ENCODE measurements at places on chromosomes 5 and 9.

GRCh38 chr9:82565188-82565969 lies 497.6 kb downstream of the RASEF start:
- H3K27ac ChIP-seq, result no peak overlapping the region
- no peak for DNase-seq

GRCh38 chr5:54867310-54867944 lies 118.0 kb downstream of the ESM1 start:
- H3K4me1 ChIP-seq, result no peaks in the 10 kb centered on the region
- H3K27me3 ChIP-seq, result no peaks in the 10 kb centered on the region
- DNase-seq, result no peak
- H3K4me3 ChIP-seq, result no peak overlapping the region

GRCh38 chr9:33162721-33163311 lies 4.3 kb downstream of the B4GALT1 start:
- DNase-seq, result peak; percentile 90
- peak overlapping the region; percentile 98 for H3K27ac ChIP-seq
- H3K4me1 ChIP-seq, result peaks cover 35% of the 10 kb centered on the region

DNA sequence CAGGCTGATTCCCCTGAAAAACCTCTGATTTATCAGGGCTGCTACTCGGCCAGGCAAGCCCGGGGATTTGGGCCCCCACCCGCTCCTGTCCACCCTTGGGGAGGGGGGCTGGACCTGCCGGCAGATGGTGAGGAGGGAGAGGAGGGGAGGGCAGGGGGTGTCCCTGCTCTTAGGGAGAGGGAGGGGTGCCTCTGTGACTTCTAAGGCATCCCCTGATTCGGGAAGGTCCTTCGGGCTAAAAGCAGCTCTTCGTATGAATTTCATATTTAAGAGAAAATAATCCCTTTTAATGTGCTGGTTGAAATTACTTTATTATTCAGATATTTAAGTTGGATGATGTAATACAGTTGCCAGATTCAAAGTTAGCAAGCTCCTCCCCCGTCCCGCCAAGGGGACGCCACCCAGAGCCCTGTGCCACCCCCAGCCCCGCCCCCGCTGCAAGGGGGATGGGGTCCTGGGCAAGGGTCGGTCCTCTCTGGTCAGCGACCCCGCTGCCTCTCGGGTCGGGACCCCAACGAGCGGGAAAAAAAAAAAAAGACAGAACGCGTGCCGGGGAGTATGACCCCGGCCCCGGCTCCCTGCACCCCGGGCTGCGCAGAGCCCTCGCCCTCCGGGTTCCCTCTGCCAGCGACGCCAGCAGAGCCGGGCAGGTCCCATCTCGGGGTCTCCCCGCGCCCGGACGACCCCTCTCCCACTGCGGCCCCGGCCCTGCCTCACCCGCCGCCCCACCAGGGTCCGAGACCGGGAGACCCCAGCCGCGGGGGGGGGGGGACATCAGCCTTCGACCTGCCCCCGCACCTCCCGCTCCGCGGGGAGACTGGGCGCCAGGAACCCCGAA lies 12.4 kb downstream of the LHX3 start:
- H3K27me3 ChIP-seq, result peaks cover 7% of the 10 kb centered on the region
- no peaks in the 10 kb centered on the region for H3K36me3 ChIP-seq
- no peak overlapping the region for H3K27ac ChIP-seq
- no peak for DNase-seq

GRCh38 chr9:120289990-120290975 lies 289.7 kb downstream of the CDK5RAP2 start:
- H3K36me3 ChIP-seq, result no peaks in the 10 kb centered on the region
- no peak for DNase-seq
- H3K4me1 ChIP-seq, result no peaks in the 10 kb centered on the region
- no peak overlapping the region for H3K27ac ChIP-seq
- no peaks in the 10 kb centered on the region for H3K27me3 ChIP-seq

GRCh38 chr5:66224274-66224673 lies 80.2 kb downstream of the SREK1 start:
- H3K27ac ChIP-seq, result no peak overlapping the region
- H3K36me3 ChIP-seq, result no peaks in the 10 kb centered on the region
- H3K4me1 ChIP-seq, result no peaks in the 10 kb centered on the region
- H3K4me3 ChIP-seq, result no peak overlapping the region

DNA sequence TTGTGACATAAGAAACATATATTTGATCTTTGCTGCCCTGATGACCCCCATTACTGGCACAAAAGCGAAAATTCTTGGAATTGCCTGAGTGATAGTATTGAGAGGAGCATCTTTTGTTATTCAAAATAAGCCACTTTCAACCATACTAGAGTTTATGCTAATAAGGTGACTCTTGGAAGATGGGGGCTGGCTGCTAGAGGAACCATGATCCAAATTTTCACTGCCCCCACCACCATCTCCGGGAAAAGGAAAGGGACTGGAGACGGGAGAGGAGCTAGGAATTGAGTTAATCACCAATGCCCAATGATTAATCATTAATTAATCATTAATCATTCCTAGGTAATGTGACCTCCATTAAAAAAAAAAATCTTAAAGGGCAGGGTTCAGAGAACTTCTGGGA lies 25.6 kb downstream of the FBXW11 start:
- H3K4me3 ChIP-seq, result no peak overlapping the region
- H3K36me3 ChIP-seq, result no peaks in the 10 kb centered on the region
- DNase-seq, result no peak
- no peaks in the 10 kb centered on the region for H3K27me3 ChIP-seq

DNA sequence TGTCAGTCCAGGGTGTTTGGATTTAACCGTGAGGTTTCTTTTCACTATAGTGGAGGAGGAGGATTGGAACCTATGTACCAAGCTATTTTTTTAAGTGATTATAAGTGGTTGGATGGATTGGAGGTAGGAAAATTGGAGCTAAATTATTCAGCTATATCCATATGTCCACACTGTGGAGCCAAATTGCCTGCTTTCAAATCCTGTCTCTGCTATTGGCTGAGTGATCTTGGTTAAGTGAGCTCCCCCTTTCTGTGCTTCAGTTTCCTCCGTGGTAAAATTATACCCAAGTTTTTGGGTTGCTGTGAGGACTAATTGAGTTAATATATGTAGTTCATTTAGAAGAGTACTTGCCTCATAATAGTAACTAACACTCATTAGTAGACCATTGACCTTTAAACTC lies 2.5 kb downstream of the CENPP start:
- H3K27me3 ChIP-seq, result no peaks in the 10 kb centered on the region
- H3K36me3 ChIP-seq, result no peaks in the 10 kb centered on the region
- no peak for DNase-seq

DNA sequence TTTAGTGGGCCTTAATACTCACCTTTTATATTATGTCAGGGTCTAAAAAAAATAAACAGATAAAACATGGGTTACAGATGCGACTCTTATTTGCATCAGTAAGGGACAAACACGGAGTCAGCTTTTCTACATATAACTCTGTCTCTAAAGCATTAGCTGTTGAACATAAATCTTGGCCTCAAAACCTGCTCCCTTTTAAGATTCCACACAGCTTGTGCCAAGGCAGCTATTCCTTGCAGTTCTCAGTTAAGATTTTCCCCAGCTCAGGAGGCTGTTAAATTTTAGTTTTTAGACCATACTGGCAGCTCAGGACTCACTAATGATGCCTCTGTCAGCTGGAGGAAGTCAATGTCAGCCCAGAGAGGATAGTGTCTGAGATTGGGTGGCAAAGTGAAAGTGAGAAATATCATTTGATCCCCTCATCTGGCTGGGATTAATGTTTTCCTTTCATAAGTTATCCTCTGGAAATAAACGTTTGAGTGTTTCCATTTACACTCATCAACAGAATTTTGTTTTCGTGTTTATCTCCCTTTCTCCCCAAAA lies 287.5 kb downstream of the ELAVL2 start:
- DNase-seq, result no peak
- no peaks in the 10 kb centered on the region for H3K27me3 ChIP-seq
- H3K27ac ChIP-seq, result no peak overlapping the region
- no peaks in the 10 kb centered on the region for H3K4me1 ChIP-seq
- H3K36me3 ChIP-seq, result no peaks in the 10 kb centered on the region
- no peak overlapping the region for H3K4me3 ChIP-seq

DNA sequence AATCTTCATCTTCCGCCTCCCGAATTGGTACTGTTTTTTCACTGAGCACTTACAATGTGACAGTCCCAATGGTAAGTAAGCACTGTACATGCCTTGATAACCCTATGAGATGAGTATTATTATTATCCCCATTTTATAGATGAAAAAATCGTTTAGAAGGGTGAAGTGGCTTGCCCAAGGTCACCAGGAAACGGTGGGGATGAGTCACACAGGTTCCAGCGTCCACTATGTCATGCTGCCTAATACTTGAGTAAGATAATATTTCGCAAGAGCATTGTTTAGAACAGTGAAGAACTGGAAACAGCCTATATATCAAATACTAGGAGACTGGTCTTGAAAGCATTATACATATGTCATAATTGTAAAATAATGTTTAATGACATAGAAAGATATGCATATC lies 12.9 kb downstream of the HAND1 start:
- H3K4me3 ChIP-seq, result no peak overlapping the region
- no peaks in the 10 kb centered on the region for H3K27me3 ChIP-seq
- H3K36me3 ChIP-seq, result no peaks in the 10 kb centered on the region
- no peaks in the 10 kb centered on the region for H3K4me1 ChIP-seq

GRCh38 chr5:115440782-115441451 lies 103.7 kb downstream of the FEM1C start:
- no peaks in the 10 kb centered on the region for H3K36me3 ChIP-seq
- H3K4me1 ChIP-seq, result no peaks in the 10 kb centered on the region
- no peak for DNase-seq
- H3K27me3 ChIP-seq, result no peaks in the 10 kb centered on the region
- H3K27ac ChIP-seq, result no peak overlapping the region
- H3K4me3 ChIP-seq, result no peak overlapping the region

DNA sequence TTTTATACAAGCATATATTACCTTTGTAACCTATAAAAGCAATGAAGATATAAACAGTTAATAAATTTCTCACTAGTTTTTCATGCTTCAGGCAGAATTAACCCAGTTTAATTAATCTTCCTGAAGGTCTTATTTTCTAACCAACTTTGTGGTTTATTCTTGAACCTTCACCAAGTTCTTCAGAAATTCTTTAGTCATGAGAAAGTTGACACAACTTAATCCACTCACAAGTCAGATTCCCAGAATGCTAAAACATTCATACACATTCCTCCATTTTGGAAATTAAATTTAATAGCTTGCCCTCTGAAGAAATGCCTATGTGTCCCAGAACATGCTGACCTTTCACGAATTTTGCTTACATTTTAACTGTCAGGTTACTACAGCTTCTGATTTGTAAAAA lies 105.4 kb upstream of the PAM start:
- H3K4me1 ChIP-seq, result no peaks in the 10 kb centered on the region
- H3K36me3 ChIP-seq, result no peaks in the 10 kb centered on the region
- no peak overlapping the region for H3K4me3 ChIP-seq
- H3K27ac ChIP-seq, result no peak overlapping the region
- H3K27me3 ChIP-seq, result no peaks in the 10 kb centered on the region
- no peak for DNase-seq

GRCh38 chr5:135456238-135457099 lies 4.3 kb upstream of the TIFAB start:
- no peaks in the 10 kb centered on the region for H3K27me3 ChIP-seq
- H3K36me3 ChIP-seq, result no peaks in the 10 kb centered on the region
- H3K27ac ChIP-seq, result no peak overlapping the region
- DNase-seq, result peak; percentile 25

- no peak overlapping the region for H3K4me3 ChIP-seq
- no peaks in the 10 kb centered on the region for H3K4me1 ChIP-seq
- no peaks in the 10 kb centered on the region for H3K27me3 ChIP-seq
- H3K27ac ChIP-seq, result no peak overlapping the region
- no peaks in the 10 kb centered on the region for H3K36me3 ChIP-seq
- no peak for DNase-seq
Measured at GRCh38 chr5:148859703-148860102, 33.3 kb downstream of the ADRB2 start.

- no peaks in the 10 kb centered on the region for H3K4me1 ChIP-seq
- no peak overlapping the region for H3K27ac ChIP-seq
- H3K4me3 ChIP-seq, result no peak overlapping the region
- H3K36me3 ChIP-seq, result no peaks in the 10 kb centered on the region
- no peaks in the 10 kb centered on the region for H3K27me3 ChIP-seq
- no peak for DNase-seq
Measured at GRCh38 chr5:132059696-132060500, 557 bp upstream of the IL3 start.

- H3K27ac ChIP-seq, result no peak overlapping the region
- no peak overlapping the region for H3K4me3 ChIP-seq
- no peak for DNase-seq
- H3K36me3 ChIP-seq, result no peaks in the 10 kb centered on the region
- H3K27me3 ChIP-seq, result no peaks in the 10 kb centered on the region
Measured at GRCh38 chr9:77830618-77831285, 182.6 kb upstream of the GNA14 start.

- H3K27me3 ChIP-seq, result no peaks in the 10 kb centered on the region
- H3K4me3 ChIP-seq, result no peak overlapping the region
- DNase-seq, result no peak
- peaks cover 3% of the 10 kb centered on the region for H3K36me3 ChIP-seq
- no peak overlapping the region for H3K27ac ChIP-seq
Measured at GRCh38 chr5:134851307-134851923, 5.6 kb downstream of the C5orf24 start.

DNA sequence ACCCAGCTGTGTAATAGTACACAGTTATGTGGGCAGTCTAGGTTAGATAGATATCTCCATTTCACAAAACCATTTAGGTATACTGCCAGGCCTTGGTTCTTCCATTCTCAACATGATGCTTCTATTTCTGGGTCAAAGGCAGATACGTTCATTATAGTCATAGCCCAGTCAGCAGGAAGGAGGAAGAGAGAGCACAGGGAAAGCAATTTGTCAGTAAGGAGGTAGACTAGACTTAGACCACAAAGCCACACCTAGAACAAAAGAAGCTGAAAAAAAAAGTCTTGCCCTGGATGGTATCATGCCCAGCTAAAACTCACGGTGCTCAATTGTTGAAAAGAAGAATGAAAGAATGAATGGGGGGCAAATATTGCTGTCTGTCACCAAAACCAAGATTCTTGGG lies 7.6 kb downstream of the INVS start:
- no peaks in the 10 kb centered on the region for H3K4me1 ChIP-seq
- DNase-seq, result no peak
- H3K27ac ChIP-seq, result no peak overlapping the region

DNA sequence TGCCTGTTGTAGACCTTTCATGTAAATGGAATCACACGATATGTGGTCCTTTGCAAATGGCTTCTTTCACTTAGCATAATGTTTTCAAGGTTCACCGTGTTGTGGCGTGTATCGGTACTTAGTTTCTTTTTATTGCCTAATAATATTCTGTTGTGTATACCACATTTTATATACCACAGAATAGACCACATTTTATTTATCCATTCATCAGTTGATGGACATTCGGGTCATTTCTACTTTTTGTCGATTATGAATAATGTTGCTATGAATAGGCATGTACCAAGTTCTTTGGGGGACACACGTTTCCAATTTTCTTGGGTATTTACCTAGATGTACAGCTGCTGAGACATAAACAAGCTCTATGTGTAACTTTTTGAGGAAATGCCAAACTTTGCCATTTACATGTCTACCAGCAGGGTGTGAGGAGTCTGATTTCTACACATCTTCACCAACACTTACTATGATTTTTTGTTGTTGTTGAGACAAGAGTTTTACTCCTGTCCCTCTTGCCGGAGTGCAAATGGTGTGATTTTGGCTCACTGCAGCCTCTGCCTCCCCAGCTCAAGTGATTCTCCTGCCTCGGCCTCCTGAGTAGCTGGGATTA lies 144.7 kb downstream of the RGS3 start:
- no peak overlapping the region for H3K27ac ChIP-seq
- no peak for DNase-seq
- H3K4me1 ChIP-seq, result peaks cover 6% of the 10 kb centered on the region
- H3K4me3 ChIP-seq, result no peak overlapping the region
- no peaks in the 10 kb centered on the region for H3K36me3 ChIP-seq

- no peak overlapping the region for H3K27ac ChIP-seq
- no peak overlapping the region for H3K4me3 ChIP-seq
- no peaks in the 10 kb centered on the region for H3K36me3 ChIP-seq
- no peaks in the 10 kb centered on the region for H3K27me3 ChIP-seq
- no peak for DNase-seq
Measured at GRCh38 chr5:135047347-135047695, 13.3 kb upstream of the PITX1 start.

Data from breast epithelium (tissue), 4 donors.